Stimulated activated CD4-positive, alpha-beta T cell treated with anti-CD3 and anti-CD28 coated beads, Interleukin-15, amount 100 ng/mL, for 24 hours (primary cell): ENCODE measurements at places on chromosomes 4 and X.
A peak's percentile ranks its signal among the peaks of the same experiment; 100 is the strongest.

GRCh38 chrX:373641-374471 is 12.9 kb downstream of the PPP2R3B start:
- peak; percentile 68 for DNase-seq

DNA sequence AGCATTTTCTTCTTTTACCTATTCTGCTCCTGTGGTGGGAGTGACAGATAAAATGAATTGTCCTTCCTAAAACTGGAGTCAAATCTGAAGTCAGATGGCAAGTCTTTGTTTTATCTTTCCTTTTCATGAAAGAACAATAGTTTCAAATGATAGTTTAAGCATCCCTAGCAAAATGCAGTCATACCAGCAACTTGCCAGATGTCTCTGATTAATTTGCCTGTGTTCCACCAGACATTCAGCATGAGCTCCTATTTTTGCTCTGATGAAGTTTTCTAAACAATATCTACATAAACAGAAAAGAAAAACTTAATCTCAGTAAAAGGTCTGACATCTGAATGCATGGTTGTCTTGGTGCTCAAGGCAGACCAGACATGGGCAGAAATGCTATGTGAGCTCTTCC is 15.2 kb downstream of the PRKG2 start:
- no peak for DNase-seq

DNA sequence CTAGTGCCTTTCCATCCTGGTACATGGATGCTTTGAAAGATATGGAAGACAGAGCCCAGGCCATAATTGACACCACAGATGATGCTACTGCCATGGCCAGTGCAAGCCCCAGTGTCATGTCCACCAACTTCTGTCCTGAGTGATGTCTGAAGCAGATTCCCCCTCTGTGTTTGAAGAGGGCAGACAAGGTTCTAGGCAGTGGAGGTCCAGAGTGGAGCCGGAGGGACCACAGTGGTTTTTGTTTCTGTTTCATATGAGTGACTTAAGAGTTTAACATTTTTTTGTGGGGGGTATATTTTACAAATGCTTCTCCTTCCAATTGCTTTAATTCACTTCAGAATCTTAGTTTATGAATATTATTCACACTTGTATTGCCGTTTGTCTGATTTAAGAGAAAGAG is 6.0 kb upstream of the MAGEC1 start:
- DNase-seq: no peak

GRCh38 chr4:99606716-99607115 is 32.1 kb downstream of the MTTP start:
- DNase-seq: no peak

GRCh38 chr4:147975933-147976928 is 244.3 kb downstream of the ARHGAP10 start:
- DNase-seq: no peak

DNA sequence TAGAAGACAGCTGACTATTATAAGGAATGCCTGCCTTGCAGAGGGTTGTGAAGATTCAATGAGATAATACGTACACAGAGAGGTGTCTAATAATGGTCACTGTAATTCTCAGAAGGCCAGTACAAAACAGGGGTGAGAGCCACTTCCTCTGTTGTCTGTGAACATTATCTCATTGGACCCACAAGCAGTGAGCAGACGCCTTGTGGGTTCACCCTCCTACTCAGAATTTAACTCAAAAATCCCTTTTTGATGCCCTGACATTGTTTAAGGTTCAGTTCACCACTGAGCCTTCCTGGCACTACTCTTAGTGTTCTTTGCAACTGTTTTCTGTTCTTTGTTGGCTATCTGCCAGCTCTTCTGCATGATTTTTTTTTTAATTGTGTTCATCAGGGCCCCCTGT is 467.4 kb downstream of the BCOR start:
- no peak for DNase-seq
